ENCODE measurements at places on chromosomes 16 and 17. TPM values are rescaled to one million over a fixed set of nuclear protein-coding genes. Genes with fewer than 3 reads are reported as not detected.

Gene CLEC18B
- total RNA-seq, result 2.0 TPM

Gene NHLRC4
- 1.5 TPM for total RNA-seq

Gene CRYBA1
- not detected for total RNA-seq

Gene WNT9B
- total RNA-seq, result 0.04 TPM

Gene PRSS53
- total RNA-seq, result 11.5 TPM

Gene CDYL2
- 2.7 TPM for total RNA-seq

Gene KIAA0753
- 10.6 TPM for total RNA-seq

Gene AXIN2
- 17.7 TPM for total RNA-seq

All from muscle of leg (tissue), 16 donors.